ENCODE measurements at places on chromosomes 2 and 18.

GRCh38 chr2:221653182-221653581 is 81.1 kb upstream of the EPHA4 start:
- DNase-seq = no peak

GRCh38 chr18:6058941-6059340 is 163.6 kb upstream of the TMEM200C start:
- no peak for DNase-seq

DNA sequence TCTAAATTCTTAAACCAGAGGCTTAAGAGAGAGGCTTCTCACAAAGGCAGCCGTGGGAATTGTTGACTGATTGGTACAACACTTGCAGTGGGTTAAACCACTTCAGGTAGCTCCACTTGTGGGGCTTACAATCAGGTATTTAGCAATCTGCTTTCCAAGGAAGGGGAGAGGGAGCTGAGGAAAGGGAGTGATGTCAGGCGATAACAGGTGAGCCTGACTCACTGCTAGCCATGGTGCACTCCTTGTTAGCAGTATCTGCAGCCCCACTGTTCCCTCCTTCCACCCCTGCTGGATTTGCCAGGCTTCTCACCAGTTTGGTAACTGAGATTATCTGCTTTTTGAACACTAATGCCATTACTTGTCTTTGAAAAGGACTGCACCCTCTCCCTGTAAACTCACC is 1056.7 kb upstream of the FANCL start:
- DNase-seq = no peak

DNA sequence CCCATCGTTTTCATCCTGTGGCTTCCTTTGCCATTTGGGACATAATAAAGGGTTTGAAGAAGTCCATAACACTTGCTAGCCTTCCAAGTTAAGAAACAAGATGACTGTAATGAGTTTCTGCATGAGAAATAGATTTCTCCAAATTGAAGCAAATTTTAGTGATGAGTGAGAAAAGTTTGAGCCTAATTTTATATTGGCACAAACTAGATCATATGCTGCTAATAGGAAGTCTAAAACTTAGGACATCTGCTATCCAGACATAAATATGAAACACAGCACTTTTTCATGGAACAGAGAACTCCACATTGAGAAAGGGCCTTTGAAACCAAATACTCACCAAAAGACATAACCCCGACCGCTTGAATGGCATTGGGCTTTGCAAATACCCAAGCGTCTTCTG is 39.8 kb downstream of the SLC38A11 start:
- DNase-seq = no peak

GRCh38 chr2:237059155-237059875 is 26.4 kb upstream of the COPS8 start:
- DNase-seq = no peak

DNA sequence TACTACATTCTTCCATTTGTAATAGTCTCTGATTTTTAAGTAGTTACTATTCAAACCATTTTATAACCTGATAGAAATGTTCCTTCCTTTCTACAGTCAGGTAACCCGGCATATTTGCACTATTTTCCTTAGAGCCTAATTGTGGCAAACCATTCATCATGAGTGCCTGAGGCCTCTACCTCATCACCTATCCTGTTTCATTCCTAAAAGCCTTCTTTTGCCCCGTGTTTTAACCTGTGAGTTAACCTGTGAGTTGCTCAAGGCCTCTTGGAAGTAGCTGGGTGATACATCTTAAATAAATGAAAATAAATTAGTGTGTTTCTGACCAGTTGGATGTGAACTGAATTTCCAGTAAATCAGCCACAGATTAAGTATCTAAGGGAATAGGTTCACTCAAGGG is 6.5 kb upstream of the KLHL29 start:
- DNase-seq = no peak

DNA sequence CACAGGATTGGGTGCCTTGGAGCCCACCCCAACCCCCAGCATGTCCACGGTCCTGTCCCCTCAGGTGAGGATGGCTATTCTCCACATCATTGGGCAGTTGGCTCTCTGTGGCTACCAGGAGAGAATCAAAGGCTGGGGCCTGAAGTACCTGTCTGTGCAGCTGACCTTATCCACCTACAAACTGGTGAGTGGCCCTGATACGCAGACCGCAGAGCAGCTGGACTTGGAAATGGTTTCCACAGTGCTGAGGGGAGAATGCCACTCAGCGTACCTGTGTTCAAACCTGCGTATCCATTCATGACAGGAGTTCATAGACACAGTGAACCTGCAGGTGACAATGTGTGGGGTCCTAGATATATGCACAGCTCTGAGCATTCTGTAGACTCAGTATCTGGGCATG is 21.6 kb downstream of the MROH2A start:
- no peak for DNase-seq

DNA sequence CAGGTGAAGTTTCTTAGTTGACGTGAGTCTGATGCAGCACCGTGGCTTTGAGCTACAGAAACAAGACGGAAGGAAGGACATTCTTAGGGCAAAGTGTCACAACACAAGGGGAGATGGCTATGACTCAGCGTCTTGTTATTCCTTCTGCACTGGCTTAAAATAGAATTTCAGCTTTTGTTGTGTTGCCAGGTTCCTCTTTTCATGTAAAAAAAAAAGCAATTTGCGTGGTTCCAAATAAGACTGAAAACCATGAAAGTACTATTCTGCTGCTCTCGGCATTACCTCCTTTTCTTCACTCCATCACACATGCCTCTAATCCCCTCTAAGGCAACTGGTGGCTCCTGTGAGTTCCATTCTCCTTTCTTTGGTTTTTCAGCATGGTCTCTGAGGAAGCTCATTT is 150.1 kb downstream of the ANTXR1 start:
- DNase-seq = no peak

DNA sequence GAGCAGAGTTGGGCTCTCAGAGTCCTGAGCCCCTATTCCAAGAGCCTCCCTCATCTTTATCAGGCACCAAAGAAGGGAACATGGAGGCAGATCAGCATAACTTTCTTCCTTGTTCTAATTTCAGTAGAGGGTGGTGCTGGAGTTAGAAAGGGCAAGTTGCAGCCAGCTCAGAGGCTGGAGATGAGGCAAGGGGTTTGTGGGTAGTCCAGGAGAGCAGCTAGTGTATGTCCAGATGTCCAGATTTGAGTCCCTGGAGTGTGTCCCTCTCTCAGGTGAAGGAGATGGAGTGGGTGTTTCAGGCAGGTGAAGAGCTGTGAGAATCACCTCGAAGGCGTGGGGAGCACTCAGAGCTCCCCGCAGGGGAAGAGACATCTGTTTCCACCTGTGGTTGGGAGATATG is 478 bp upstream of the PRKAG3 start:
- DNase-seq = no peak

DNA sequence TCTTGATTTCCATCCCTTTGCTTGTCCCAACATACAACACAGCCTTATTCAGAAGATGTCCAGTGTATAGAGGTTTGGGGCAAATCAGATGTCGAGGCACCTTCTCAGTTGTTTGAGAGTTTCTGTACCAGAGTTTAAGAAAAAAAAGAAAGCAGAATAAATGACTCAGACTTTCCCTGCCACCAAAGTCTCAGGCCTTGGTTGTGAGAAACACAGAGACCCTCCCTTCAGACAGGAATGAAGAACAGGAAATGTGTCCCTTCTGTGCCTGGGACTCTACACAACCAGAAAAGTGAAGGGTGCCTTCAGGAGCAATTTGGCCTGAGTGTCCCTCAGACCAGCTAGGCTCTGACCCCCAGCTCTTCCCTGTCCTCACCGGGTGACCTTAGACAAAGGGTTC is 37.3 kb upstream of the REL start:
- DNase-seq = no peak

- DNase-seq = no peak
Observed at GRCh38 chr2:70988726-70989648, 5.7 kb downstream of the TEX261 start.

DNA sequence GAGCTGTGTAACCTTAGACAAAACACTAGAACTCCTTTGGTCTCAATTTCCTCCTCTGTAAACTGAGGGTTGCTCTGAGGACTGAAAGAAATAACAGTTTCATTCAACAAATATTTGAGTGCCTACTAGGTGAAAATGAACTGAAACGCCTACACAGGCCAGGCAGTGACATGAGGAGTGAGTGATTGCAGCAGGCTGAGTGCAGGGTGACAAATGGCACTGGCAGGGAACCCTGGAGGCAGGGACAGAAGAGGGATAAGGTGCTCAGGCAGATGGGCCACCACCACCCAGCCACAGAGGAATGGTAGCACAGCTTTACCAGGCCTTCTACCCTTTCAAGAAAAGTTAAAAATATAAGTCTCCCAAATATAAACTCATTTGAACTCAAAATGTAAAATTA is 11.5 kb upstream of the RNU4ATAC start:
- DNase-seq = no peak
